AG08396 (cell line): ENCODE measurements at places on chromosomes 3 and 15.

- DNase-seq, result peak; percentile 27
These were observed 52.7 kb upstream of the SPTSSB start for GRCh38 chr3:161423911-161424522.

GRCh38 chr3:160921020-160921635, 165.1 kb downstream of the PPM1L start:
- peak; percentile 66 for DNase-seq

- no peak for DNase-seq
These were observed 1.8 kb downstream of the LMCD1 start for GRCh38 chr3:8503461-8503860.

- peak; percentile 56 for DNase-seq
These were observed 41.9 kb upstream of the SLC6A1 start for GRCh38 chr3:10950476-10951294.

DNA sequence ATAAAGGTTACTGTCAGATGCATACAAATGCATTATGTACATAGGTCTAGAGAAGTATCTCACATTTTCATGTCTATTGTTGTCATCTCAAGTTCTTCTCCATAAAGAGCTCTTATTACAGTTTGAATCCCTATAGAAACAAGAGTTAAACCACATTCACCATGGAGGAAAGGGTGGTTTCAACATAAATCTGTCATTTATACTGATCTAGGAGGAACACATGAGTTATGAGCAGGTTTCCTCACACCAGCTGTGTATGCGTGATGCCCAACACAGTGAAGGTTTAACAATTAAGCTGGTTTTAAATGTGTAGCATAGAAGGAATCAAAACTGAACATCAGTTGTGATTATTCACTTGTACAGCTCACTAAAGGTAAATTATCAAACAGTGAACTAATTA, 251.7 kb downstream of the KCNMB2 start:
- DNase-seq, result no peak

DNA sequence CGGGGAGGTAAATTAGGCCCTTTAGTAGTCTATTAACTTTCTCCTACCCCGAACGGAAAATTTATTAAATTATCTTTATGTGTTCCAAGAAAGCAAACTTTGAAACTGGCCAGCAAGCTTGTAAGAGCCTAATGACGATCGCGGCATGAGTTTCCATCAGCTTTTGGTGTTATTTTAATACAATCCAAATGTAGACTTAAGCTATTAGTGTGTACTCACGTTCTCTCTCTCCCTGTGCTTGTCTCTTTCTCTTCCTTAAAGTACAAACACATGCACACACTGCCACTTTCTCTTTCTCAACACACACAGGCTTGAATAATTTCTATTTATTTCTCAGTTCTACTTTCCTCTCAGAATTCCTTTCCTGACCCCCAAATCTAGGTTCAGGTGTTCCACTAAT, 108.8 kb upstream of the MME start:
- no peak for DNase-seq

- DNase-seq, result no peak
These were observed 87.7 kb downstream of the CFAP20DC start for GRCh38 chr3:58962040-58962651.
